ENCODE measurements at places on chromosomes 5 and 9.

DNA sequence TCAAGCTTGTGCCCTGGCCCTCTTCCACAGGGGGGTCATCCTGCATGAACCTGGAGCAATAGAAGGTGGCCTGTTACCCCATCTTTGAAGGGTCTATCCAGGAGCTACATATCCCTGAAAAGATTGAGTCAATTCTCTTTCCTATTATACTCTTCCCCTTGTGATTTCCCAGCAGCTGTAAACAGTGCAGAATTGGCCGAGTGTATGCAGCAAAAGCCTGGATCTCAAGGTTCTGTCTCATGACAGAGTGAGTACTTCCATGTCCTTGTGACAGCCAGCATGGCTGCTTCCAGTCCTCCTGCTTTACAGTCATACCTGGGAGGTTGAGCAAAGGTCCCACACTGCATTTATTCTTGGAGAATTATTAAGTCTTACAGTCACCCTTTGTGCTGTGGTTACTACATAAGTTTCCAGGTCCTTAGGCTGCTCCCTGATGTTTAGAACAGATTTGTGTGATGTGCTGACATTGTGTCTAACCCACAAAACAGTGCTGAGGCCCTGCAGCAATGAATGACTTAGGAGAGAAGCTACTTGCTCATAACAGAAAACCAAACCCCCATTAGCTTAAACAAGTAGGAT lies 67.5 kb downstream of the NREP start:
- DNase-seq, result no peak

DNA sequence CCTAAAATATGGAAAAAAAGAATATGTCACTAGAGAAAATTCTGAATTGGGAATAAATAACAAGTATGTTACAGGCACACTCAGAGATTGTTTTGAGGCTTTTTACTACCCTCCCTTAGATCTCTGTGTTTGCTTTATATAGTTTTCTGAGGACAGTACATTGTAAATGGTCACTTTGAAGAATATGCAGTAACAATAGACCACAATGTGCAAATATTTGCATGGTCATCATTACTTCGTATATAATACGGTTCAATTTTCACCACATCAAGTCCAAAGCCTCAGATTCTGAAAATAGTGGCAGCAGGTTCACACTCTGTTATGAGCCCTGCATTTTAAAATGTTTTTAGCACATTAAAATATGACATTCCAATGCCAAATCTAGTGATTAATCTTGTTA lies 238.6 kb downstream of the ADAMTS6 start:
- no peak for DNase-seq

DNA sequence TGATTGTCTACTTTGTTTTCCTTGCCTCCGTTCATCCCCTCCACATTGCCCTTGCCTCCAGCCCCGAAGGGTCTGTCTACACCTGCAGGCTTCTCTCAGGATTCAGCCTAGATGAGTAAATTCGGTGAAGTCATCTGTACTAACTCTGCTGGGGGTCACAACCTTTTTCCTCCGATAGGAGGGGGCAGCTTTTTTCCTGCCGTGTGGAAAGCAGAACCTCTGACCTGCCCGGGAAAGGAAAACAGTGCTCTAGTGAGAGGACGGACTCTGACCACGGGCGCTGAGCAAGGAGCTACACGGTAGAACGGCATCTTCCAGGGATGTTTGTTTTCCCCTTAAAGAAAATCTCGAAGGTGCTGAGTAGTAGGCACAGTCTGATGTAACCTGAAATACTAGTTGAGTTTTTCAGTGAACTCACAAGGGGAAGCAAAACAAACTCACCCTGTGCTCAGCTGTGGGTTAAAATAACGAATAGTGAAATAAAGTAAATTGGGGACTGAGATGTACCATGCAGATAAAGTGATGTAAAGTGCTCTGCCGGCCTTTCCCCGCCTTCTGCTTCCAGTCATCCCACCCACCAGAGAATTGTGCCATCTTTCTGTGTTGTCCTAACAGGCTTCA lies 281.8 kb downstream of the AOPEP start:
- no peak for DNase-seq

DNA sequence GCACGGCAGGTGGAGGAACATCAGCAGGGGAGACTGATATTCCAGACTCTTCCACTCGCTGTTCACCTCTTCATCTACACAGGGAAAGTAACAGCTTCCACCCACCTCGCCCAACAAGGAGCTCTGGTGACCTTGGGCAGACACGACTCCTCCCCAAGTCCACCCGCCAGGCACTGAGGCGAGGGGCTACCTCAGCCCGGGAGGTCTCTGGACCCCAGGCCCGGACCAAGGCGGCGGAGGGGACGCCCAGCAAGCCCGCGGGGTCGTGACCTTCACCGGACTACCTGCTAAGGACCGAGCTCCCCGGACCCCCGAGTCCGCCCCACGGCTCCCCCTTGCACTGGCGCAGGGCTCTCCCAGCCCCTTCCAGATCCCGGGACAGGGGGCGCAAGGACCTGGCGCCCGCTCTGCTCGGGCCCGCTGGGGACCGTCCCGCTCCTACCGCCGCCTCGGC lies 70.2 kb upstream of the LPCAT1 start:
- DNase-seq, result no peak

GRCh38 chr5:16383544-16384052 lies 82.0 kb downstream of the ZNF622 start:
- no peak for DNase-seq

- no peak for DNase-seq
Measured at GRCh38 chr5:117249086-117249815, 674.6 kb upstream of the SEMA6A start.

DNA sequence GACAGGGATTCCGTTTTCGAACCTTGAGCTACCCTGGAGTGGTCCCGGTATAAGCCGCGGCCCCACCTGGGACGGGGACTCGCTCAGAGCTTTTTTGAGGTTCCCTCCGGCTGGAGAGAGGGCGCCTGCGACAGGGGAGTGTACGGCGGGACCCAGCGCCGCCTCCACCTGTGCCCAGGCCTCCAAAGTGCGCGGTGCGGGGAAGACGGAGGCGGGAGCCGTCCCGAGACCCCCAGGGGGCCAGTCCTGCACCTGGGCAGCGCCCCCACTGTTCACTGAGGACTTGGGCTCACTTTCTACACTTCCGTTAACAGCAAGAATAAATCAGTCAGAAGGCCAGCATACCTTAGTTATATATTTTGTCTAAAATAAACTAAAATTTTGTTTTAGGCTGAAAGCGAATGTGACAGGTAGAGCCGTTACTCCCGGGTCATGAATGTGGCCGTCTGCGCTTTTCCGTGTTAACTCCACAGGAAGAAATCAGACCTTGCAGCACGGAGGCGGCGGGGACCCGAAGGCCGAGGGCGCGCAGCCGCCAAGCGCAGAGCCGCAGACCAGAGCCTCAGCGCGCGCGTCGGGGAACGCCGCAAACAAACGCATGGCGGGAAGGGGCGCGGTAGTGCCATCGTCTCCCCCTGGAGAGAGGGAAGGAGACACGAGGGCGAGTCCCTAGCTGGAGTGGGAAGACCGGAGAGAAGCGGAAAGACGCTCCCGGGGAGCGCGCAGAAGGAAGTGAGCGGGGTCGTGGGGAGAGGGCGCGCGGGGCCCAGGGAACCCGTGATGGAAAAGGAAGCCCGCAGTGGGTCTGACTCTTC lies 14.1 kb downstream of the TRIM7 start:
- DNase-seq, result peak; percentile 47

DNA sequence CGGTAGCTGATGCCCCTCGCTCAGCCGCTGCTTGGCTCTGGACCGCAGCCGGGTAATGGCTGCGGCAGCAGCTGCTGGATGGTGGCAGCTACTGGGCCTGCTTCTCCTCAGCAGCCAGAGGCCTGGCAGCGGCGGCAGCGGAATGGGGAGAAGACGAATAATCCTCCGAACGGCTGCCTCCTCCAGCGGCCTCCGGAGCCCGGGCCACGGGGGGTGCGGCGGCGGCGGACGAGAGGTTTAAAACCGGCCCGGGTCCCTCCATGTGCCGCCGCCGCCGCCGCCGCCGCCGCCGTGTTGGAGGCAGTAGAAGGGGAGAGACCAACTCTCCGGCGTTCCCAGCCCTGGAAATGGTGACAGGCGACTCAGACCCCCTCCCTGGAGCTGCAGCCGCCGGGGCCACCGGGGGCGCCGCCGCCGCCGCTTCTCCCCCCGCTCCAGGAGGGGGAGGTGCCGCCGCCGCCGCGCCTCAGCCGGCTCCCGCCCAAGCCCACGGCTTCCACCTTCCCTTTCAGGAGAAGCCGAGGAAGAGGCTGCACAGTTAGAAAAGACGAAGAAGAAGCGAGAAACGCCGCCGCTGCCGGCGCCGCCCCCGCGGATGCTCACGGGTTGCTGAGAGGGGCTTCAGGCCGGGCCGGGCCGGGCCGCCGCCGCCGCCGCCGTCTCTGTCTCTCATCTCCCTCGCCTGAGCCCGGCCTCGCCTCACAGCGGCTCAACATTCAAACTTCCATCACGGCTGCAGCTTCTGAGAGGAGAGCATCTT lies 118.4 kb upstream of the PRSS3 start:
- DNase-seq, result peak; percentile 2

GRCh38 chr9:107243742-107244141 lies 39.3 kb upstream of the RAD23B start:
- DNase-seq, result no peak

DNA sequence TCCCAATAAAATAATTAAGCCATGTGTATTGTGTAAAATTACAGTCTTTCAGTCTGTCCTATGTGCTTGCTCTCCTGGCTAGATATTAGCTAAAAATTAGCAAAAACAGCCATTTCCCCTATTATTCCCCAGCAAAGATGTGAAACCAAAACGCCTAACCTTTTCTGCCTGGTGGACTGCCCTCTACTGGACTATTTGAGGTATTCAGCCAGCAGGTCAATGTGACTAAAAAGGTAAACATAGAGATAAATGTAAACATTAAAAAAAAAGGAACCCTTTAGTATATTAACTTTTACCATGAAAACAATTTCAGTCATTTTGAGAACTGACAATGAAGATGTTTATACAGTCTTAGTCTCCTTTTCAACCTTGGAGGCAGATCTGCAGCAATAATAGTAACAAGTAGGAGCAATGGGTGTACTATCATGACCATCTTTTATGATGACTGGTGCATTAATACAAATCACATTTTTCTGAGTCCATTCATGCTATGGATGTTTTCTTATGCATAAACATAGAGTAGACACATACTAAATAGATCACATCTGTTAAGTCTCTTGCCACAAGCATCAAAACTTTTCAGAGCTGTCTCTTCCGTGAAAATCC lies 10.1 kb downstream of the ATG12 start:
- peak; percentile 31 for DNase-seq

- no peak for DNase-seq
Measured at GRCh38 chr9:4508907-4509589, 18.8 kb downstream of the SLC1A1 start.

DNA sequence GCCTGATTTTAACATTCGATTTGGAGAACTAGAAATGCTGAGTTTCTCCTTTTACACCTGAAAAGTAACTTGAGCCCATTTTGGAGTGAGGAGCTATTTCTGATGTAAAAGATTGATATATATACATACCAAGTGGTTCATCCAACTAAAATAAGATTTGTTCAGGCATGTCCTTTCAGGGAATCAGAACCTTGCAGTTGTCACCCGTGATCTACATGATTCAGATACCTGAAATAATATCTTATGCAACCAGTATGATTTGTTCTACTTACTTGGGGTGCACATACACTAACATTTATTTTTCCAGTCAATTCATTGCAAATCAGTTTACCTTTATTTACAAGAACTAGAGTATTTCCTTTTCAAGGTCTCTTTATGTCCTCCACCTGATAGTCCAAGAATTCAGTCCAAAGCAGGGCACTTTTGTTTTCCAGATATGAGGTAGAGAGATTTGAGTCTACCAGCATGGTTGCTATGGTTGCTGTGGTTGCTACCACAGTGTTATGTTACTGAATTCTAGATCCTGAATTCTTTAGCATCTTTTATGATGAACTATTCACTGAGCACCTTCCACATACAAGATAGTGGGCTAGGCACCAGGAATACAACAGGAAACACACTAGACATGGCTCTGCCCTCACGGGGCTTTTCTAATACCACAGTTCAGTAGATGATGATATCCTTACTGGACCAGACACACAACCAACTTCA lies 49.3 kb downstream of the CCL28 start:
- no peak for DNase-seq

- no peak for DNase-seq
Measured at GRCh38 chr9:130955947-130956621, 17.0 kb upstream of the FIBCD1 start.

DNA sequence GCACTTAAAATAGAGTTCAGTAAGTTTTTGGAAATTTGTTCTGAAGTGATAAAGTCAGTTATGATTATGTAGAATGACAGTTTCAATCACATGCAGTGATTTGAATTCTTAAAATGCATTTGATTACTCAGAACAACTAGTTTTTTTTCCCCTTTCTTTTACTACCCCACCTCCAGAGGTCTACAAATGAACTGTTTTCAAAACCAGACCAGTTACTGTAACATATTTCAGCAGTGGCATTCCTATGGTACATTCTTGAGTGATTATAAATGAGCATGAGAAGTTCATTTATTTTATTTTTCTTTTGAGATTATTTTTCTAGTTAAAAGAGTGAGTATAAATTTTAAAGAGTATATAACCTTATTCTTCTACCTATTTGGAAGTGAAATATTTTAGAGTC lies 71.6 kb downstream of the NNT start:
- no peak for DNase-seq

DNA sequence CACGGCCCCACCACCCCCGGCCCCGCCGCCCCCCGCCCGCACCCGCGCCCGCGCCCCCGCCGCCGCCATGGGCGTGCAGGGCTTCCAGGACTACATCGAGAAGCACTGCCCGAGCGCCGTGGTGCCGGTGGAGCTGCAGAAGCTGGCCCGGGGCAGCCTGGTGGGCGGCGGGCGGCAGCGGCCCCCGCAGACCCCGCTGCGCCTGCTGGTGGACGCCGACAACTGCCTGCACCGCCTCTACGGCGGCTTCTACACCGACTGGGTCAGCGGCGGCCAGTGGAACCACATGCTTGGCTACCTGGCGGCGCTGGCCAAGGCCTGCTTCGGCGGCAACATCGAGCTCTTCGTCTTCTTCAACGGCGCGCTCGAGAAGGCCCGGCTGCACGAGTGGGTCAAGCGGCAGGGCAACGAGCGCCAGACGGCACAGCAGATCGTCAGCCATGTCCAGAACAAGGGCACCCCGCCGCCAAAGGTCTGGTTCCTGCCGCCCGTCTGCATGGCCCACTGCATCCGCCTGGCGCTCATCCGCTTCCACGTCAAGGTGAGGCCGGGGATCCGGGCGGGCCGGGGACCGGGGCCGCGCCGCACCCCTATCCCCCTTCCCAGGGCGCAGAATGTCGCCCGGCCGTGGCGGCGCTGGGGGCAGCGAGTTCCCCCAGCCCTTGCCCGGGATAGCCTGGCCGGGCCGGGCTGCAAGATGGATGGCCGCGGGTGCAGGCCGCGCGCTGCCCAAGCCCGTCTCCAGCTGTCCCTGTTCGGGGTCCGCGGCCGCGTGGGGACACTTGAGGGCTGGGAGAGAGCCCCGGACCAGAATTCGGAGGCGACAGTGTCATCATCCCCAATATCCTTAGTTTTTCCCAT lies 594 bp downstream of the FAM120A start:
- DNase-seq, result peak; percentile 23

GRCh38 chr9:7974335-7974960 lies 174.9 kb upstream of the DMAC1 start:
- no peak for DNase-seq
